ENCODE measurements at places on chromosomes 16 and 17.

DNA sequence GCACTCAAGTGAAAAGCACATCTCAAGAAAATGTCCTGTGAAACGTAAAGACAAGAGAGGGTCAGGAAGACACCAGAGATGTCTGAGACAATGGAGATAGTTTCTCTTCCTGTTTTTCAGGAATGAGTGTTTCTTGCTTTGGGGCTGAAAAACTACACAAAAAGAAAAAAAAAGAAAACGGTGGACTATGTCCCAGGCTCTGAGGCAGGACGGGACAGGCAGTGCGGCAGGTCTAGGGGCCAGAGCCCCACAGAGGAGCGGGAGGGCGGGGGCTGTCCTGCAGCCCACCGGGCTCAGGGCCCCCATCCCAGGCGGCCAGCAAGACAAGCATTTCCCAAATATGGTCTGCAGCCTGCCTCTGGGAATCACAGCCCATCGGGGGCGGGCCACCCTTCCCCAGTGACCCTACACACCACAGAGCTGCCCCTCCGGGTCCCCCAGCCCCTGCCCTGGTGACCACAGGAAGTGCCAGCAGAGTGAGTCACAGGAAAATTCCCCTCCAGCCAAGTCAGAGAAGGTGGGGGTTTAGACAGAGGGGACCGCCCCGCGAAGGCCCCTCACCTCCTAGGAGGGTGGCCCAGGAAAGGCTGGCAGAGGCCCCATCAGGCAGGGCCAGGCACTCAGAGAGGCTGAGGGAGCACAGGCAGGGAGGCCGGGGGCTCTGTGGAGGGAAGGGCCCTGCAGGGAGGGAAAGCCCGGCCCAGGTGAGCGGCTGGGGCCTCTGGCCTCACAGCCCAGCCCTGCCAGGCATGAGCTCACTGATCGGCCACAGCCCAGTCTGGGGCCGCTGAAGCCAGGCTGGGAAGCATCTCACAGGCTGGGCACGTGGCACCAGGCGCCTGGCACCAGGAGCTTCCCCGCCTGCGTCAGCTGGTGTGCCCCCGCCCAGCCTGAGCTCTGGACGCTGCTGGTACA lies 6.3 kb downstream of the BCAR1 start:
- peak; percentile 89 for DNase-seq

GRCh38 chr17:76369804-76370203 lies 14.6 kb upstream of the SPHK1 start:
- no peak for DNase-seq

DNA sequence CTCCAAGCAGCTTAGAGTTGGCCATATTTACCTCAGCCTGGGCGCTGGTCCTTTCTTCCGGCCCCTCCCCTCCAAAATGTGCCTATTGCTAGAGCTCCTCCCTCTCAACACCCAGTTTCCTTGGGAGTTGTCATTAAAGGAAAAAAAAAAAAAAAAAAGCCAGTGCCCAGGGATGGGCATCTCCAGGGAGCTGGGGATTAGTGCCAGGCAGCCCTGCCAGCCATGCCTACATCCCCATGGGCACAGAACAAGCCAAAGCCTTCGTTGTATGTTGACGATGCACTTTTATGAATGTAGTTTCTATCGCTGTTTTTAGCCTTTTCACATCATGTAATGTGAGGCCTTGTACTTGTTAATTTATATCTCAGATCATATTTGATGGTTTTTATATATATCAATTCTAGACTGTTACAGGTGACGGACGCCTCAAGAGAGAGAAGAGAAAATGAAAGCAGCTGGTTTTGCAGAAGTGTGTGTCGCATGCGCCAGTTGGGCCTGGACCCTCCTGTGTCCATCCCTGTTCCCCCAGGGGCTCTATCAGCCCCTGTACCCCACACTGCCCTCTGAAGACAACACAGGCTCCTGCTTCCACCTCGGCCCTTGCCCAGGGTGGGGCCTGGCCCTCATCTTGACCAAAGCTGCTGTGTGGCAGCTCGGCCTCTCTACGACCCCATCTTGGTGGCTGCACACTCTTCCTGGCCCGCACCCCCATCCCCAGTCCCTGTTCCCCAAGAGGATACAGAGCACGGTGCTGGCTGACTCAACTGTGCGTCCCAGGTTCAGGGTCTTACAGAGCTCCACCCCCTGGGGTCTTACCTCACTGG lies 4.8 kb downstream of the LIMD2 start:
- no peak for DNase-seq

- no peak for DNase-seq
Measured at GRCh38 chr16:22815863-22816262, 1.9 kb downstream of the HS3ST2 start.

- DNase-seq, result peak; percentile 86
Measured at GRCh38 chr16:86457501-86458148, 52.7 kb upstream of the FOXF1 start.

- no peak for DNase-seq
Measured at GRCh38 chr17:61487161-61487988, 35.2 kb downstream of the TBX4 start.

- peak; percentile 64 for DNase-seq
Measured at GRCh38 chr17:54948380-54948779, 20.1 kb downstream of the COX11 start.

GRCh38 chr17:63537001-63537400 lies 13.3 kb upstream of the DCAF7 start:
- no peak for DNase-seq

DNA sequence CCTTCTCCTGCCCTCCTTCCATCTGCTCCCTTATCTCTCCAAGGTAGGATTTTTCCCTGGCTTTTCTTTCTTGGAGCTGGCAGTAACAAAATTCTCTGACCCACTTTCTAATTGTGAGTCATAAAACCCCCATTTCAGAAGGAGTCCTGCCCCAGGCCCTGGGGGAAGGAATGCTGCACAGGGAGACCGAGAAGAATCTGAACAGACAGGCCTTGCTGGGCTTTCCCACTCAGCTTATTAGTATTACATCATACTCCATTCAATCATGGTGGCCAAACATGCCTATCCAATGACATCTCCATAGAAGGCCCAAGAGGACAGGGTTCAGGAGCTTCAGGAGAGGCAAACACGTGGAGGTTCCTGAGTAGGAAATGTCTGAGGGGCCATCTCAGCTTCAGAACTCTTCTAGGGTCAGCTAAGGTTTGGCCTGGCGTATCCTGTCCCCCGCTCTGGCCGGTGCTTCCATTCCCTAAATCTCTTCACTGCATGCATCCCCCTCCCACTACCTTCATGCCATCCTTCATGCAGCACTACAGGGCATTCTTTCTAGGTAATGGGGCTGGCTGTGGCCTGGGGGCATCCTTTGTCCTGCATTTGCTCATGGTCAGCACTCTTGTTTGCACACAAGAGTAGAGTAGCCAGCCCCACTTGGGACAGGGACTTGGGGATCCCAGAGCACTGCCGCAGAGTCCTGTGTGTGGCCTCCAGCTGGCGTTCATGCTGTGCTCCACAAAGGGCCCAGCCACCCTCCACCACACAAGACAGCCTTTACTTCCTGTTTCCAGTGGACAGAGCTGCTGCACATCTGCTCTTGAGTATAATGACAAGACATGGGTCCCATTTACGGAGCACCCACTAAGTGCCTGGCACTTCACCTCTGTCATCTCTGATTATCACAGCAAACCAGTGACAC lies 8.2 kb downstream of the SLC6A2 start:
- no peak for DNase-seq

DNA sequence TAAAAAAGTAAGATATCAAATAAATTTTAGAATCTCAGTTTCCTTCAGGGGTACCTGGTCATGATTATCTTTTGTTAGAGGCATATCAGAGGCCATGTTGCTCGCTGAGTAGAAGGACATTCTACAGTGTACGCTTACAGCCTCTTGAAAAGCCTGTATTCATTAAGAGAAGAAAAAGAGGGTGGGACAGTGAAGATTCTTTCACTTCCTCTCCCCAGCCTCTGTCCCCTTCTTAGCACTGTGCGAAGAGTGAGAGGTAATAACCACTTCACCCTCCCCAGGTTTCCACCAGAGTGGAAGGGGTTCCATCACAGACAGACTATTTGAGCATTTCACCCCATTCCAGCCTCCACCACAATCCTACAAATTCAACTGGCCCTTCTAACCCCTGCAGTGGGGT lies 4.8 kb upstream of the LPO start:
- no peak for DNase-seq

Measured in AG20443 (cell line).